Germinal center (tissue), 1 donor: ENCODE measurements at places on chromosomes 2 and 18.

GRCh38 chr2:2588777-2589176 lies 257.7 kb upstream of the MYT1L start:
- DNase-seq: no peak

DNA sequence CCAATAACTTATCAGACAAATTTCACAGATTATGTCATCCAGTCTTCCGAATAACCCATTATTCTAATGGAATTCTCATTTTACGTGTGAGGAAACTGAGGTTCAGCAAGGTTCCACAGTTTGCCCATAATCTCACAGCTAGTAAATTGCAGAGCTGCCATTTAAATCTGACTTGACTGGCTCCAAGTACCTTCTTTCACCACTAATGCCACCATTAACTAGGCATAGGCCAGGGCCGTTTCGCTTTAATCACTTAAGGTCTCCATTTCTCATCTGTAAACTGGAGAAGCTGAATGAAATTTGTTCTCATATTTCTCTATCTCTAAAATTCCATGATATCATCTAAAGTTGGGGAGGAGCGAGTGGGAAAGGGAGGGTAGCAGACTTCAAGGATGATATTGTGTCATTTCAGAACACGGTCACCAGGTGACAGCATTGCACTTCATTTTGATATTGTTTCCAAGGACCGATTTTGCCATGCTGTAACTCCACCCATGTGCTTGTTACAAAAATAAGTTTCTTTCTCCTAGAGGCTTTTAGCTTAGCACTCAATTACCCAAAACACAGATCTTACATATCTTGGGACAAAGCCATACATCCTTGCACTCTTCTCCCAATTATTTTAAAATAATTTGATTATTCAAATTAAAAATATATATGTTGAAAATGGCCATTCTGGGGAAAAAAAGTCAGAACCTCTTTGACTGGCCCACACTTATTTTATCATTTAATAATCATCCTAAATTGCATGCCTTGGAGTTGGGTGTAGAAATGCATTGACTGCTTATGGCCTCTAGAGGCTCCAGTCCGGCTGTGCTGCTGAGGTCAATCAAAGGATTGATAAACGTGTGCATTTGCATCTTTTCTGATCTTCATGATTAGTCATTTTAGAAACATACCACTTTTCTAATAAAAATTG lies 123.8 kb downstream of the AKAIN1 start:
- DNase-seq: peak; percentile 19

DNA sequence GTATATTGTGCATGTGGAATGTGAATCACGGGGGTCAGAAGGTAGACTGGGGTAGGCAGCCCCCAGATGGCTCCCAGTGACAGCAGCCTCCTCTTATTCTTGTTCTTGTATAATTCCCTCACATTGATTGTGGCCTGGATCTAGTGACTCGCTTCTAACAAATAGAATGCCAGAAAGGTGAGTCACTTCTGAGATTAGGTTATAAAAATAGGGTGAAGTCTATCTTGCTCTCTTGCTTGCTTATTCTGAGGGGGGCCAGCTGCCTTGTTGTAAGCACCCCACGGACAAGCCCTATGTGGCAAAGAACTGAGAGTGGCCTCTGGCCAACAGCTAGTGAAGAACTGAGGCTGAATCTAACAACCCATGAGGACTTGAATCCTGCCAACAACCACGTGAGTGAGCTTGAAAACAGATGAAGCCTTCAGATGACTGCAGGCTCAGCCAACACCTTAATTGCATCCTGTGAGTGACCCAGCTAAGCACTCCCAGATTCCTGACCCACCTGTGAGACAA lies 15.6 kb upstream of the RMND5A start:
- no peak for DNase-seq

DNA sequence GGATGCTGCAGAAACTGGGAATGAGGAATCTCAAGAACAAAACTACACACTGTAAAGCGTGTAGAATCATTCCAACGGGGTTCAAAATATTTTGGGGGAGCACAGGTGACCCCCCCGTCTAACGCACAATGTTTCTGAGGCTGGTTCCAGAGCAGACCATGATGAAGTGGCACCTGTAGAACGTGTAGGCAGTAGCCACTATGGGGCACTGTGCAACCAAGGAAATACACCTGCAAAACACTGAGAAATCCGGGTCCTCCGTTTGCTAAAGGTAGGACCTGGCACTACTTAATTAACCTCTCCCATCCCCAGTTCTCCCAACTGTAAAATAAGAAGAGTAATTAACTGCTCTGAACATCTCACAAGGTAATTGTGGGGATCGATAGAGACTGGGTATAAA lies 22.6 kb downstream of the ST6GAL2 start:
- DNase-seq: no peak

- DNase-seq: no peak
Measured at GRCh38 chr2:232626584-232626983, 6.8 kb upstream of the EFHD1 start.

DNA sequence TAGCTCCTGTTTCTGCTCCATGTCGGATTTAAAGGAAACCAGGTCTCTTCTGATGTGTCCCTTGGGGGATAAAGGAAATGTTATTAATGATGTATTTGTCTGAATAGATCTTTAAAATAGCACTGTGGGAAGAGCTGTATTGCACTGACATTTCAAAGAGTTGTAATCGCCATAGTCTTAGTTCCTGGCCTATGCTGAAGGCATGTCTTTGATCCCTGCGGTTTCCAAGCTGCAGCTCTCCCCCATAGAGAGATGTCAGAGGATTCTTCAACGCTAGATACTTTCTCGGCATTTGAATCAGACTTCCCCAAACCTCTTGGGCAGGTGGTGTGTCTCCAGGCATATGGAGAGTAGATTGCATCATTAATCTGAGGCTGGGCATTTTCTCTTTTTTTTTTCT lies 40.4 kb downstream of the NAT8 start:
- no peak for DNase-seq

DNA sequence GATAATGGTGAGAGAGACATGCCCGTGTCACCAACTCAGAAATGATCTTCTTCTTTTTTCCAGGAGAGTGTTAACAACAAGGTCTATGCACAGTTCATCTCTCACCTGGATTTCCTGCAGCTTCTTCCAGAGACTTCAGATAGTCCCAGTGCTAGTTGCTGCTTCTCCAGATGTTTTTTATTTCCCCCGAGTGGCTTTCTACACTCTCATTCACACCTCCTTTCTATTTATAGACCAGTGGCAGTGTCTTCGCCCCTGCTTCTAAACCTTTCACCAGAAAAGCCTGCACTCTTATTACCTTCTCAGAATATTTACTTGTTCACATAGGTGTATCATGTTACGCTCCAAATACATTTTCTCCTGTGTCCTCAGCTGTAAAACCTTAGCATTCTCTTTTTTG lies 558.8 kb upstream of the CHAC2 start:
- no peak for DNase-seq

DNA sequence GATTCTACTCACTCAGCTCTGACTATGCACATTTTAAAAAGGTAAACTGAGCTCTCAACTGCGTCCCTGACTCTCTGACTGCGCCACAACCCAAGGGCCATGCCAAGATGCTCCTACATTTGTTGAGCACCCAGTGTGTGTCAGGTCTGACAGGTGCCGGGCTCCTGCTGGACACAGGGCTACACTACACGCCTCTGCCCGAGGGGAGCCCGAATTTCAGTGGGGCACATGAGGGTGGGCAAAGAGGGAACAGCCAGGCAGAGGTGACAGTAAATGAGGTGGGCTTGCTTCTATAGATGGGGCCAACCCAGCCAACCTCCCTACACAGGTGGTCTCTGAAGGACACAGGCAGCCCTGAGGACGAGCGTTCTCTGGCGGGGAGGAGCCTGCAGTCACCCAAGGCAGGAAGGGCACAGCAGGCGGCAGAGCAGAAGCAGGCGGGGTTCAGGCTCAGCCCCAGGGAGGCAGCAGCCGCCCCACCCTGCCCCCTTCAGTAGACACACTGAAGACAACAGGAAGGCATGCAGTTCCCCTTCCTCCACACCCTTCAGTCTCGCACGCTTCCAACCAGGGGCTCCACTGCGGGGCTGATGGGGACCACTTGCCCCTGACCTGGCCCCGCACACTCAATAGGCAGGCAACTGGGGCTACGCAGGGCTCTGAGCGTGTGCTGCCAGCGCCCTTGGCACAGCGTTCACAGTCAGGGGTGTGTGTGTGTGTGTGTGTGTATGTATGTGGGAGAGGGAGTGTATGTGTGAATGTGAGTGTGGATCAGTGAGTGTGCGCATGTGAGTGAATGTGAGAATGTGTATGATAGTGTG lies 98.4 kb downstream of the UXS1 start:
- DNase-seq: no peak

GRCh38 chr2:193153576-193153975 lies 958.8 kb upstream of the TMEFF2 start:
- DNase-seq: no peak

GRCh38 chr18:47399475-47399874 lies 148.0 kb upstream of the SKOR2 start:
- DNase-seq: no peak

GRCh38 chr18:62992877-62993365 lies 277.6 kb downstream of the PHLPP1 start:
- no peak for DNase-seq

- DNase-seq: no peak
Measured at GRCh38 chr2:77807531-77808215, 285.5 kb upstream of the LRRTM4 start.

- no peak for DNase-seq
Measured at GRCh38 chr2:161486111-161486510, 70.0 kb downstream of the TBR1 start.

DNA sequence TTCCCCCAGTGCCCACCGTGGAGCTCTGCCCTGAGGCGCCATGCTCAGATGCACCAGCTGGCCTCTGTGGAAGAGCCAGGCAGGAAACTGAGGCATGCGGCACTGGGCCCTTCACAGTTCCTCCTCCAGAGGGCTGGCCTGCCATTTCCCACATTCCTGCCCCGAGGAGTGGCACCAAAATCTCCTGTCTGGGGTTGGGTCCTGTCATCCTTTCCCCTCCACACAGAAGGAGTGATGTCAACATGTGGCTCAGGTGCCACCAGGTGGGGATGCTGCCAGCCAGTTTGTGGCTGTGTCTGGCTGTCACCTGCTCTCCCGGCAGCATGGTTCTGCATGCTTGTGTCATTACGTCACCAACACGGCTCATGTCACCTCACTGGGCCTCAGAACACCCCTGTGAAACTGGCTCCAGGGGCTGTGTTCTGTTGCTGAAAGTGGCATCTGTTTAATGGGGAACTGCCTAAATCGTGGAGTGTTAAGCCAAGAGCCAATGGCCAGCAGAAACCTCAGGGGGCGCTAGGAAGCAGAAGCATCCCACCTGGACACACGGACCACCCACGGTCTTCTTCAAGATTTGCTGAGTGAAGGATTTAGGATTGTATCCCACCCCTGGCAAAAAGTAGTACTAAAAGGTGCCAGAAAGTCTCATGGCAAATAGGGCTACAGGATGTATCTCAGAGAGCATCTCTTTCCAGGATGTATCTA lies 51.3 kb downstream of the ZAP70 start:
- no peak for DNase-seq

DNA sequence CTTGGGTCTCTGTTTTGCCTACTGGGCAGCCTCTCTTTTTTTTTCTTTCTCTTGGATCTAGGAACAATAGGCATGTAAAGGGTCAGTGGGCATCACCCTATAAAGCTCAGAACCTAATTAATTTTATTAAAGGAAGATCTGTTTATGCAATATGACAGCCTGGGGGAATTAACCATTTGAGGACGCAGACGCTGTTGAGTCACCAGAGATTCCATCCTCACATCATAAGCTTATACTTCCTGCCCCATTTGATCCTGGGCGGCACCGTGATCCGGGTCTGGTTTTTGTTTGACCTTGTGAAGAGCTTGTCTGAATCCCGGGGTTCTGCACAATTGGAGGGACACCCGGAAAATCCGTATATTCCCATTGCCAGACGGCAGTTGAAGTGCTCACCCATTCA lies 16.8 kb upstream of the BCL11A start:
- DNase-seq: no peak

DNA sequence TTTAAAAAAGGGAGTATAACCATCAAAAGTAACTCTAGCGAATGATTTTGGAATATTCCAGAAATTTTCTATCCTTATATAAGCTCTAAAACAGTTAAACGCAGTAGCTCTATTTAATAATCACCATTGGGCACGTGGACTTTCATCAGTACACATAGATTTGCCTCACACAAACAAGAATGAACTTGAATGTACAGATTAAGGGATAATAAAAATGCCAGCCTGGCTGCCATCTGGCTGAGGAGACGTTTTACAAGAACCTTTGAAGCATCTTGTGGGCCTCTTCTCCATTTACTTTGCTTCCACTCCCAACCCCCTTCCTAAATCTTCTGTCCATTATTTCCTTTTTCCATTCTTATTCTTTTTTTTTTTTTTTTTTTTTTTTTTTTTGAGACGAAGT lies 47.2 kb downstream of the AGAP1 start:
- no peak for DNase-seq

GRCh38 chr2:25215948-25216679 lies 47.7 kb upstream of the POMC start:
- peak; percentile 91 for DNase-seq

DNA sequence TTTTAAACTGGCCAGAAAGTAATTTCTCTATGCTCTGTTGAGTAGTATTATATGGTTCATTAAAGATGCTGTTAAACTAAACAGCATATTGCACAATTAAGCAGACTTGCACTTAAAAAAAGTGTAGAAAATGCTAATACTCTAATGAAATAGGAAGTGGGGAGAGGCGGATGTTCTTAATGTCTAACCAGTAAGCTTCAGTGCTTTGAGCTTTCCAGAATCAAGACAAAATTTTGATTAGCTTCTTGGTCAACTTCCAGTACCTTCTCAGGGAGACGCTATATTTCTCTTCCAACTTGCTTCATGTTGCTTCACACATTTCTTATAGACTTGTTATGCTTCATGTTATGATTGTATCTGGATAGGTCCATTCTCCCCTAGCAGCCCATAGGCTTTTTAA lies 89.1 kb downstream of the MAP2 start:
- no peak for DNase-seq

GRCh38 chr2:60306267-60306861 lies 247.1 kb downstream of the BCL11A start:
- DNase-seq: no peak

DNA sequence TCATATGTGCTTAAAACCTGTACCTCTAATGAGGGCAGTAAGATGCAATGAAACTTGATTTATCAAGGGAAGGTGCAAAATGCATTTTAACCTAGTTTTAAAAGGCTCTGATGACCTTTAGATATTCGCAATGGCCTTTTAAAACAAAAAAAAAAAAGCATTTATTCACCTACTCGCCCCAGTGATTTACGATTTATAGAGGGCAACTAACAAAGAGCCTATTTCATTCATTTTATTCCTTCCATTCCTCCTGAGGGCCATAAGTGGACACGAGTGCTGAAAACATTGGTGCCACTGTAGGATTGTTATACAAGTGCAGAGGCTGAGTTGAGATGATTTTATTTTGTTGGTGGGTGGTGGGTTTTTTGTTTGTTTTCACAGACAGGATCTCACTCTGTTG lies 48.1 kb downstream of the RNF152 start:
- DNase-seq: no peak

- DNase-seq: no peak
Measured at GRCh38 chr18:55877321-55877720, 289.3 kb upstream of the TCF4 start.

GRCh38 chr2:3142961-3143571 lies 234.6 kb downstream of the EIPR1 start:
- no peak for DNase-seq

- DNase-seq: peak; percentile 39
Measured at GRCh38 chr18:13136056-13136903, 82.3 kb upstream of the LDLRAD4 start.
